Karpas-422 (cell line): ENCODE measurements at places on chromosomes 4 and X. TPM values are rescaled to one million over a fixed set of nuclear protein-coding genes. Genes with fewer than 3 reads are reported as not detected.
A peak's percentile ranks its signal among the peaks of the same experiment; 100 is the strongest.

ASB9 gene
- total RNA-seq = not detected in 2 replicates

DNA sequence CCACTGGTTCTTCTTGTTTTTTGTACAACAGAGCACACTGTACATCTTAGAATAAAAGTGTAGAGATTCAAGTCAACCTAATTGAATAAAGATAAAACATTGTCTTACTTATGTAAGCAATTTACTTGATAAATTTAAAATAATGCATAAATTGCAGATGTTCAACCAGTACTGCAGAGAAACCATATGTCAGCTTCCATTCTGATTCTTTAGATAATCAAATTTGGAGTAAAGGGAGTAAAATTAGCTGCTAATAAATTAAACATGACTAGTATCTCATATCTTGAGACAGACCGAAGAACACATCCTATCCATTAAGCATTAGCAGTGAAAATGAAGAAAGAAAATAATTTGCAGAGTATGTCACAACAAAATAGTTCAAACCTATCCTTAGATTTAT is 261.2 kb downstream of the GASK1B start:
- no peak for DNase-seq
- H3K4me3 ChIP-seq = no peak overlapping the region
- no peaks in the 10 kb centered on the region for H3K36me3 ChIP-seq
- no peak overlapping the region for H3K27ac ChIP-seq
- H3K4me1 ChIP-seq = no peaks in the 10 kb centered on the region
- H3K27me3 ChIP-seq = no peaks in the 10 kb centered on the region

DNA sequence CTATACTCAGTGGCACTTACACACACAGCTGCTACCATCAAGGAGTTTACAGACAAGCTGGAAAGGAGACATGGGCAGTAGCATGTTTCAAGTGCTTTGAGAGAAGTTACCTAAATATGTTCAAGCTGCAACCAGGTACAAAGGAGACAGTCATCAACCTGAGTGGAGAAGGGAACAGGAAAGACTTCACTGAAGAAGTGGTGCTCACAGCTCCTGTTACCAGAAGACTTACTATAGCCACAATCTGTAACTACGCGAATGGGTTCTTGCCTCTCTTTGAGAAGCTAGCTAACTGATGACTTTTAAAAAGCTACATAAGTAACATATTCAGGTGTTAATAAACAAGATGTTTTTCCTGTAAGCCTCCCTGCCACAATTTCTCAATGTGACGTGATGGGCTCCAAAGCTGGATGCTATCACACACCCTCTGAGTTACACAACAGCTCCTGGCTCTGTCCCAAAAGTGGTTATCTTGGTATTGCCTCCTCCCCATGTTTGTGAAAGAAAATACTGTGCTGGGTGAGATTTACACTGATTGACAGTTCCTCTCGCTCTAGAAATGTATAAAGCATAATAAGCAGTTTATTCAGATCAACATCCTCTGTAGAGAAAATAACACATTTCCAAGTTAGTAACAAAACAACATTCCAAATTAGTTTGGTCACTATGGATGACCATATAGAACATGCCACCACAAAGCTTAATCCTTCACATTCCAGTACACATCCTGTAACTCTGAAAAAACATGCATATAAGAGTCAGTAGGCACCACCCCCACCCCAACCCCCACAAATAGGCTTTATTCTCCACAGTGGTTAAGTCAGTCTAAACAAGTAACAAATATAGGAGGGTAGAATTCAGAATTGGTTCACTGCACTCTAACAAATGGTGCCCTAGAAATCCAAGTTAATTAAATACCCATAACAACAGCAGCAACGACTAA is 81.8 kb downstream of the FRYL start:
- H3K27ac ChIP-seq = no peak overlapping the region
- H3K4me3 ChIP-seq = no peak overlapping the region
- H3K36me3 ChIP-seq = no peaks in the 10 kb centered on the region
- H3K27me3 ChIP-seq = no peaks in the 10 kb centered on the region
- DNase-seq = no peak

FANCB gene
- total RNA-seq = 10.0 and 22.4 TPM in 2 replicates

CYLC1 gene
- total RNA-seq = not detected in 2 replicates

DNA sequence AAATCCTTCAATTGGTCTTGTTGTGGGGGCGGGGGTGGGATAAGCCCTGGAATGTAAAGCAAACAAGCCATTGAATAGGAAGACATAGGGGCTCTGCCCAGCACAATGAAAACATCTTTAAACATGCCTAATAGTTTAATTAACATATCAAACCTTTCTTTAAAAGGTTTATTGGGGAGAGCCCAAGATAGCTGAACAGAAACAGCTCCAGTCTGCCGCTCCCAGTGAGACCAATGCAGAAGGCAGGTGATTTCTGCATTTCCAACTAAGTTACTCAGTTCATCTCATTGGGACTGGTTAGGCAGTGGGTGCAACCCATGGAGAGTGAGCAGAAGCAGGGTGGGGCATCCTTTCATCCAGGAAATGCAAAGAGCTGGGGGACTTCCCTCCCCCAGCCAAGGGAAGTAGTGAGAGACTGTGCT is 327.2 kb upstream of the CNKSR2 start:
- H3K27ac ChIP-seq = no peak overlapping the region
- DNase-seq = no peak
- H3K4me1 ChIP-seq = no peaks in the 10 kb centered on the region
- H3K27me3 ChIP-seq = no peaks in the 10 kb centered on the region
- no peaks in the 10 kb centered on the region for H3K36me3 ChIP-seq

PAGE5 gene
- total RNA-seq = not detected in 2 replicates

GRCh38 chr4:10066670-10067651 is 45.7 kb upstream of the SLC2A9 start:
- no peak for DNase-seq
- H3K4me1 ChIP-seq = no peaks in the 10 kb centered on the region
- no peaks in the 10 kb centered on the region for H3K27me3 ChIP-seq
- no peak overlapping the region for H3K27ac ChIP-seq
- no peaks in the 10 kb centered on the region; the same call in 1 of the 2 replicates for H3K36me3 ChIP-seq
- H3K4me3 ChIP-seq = no peak overlapping the region

- peak overlapping the region; percentile 91 for H3K27ac ChIP-seq
- peak; percentile 54 for DNase-seq
- H3K27me3 ChIP-seq = no peaks in the 10 kb centered on the region
- peaks cover 62% of the 10 kb centered on the region for H3K4me1 ChIP-seq
Observed at GRCh38 chr4:165328708-165329107, 1.2 kb downstream of the MSMO1 start.

DNA sequence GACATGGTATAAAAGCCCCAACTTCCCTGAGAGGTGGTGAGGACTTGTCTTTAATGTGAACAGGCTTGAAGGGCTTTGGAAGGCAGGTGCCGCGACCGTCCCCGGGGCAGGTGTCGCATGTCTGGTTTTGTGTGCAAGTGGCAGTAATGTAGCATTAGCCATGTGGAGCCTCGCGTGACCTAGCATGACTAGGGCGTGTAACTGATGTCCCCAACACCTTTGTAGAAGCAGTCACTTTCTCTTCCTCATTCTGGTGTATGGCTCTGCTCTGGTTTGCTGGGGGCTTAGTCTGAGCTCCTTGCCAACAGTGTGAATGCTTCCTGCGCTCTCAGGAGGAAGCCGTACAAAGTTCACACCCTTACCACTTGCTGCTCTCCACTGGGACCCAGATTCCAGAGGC is 145.7 kb downstream of the AMMECR1 start:
- DNase-seq = peak; percentile 53
- no peaks in the 10 kb centered on the region for H3K36me3 ChIP-seq
- no peak overlapping the region for H3K4me3 ChIP-seq

- no peak overlapping the region for H3K4me3 ChIP-seq
- no peak for DNase-seq
- no peak overlapping the region for H3K27ac ChIP-seq
Observed at GRCh38 chr4:25986807-25987206, 72.8 kb downstream of the SMIM20 start.

DNA sequence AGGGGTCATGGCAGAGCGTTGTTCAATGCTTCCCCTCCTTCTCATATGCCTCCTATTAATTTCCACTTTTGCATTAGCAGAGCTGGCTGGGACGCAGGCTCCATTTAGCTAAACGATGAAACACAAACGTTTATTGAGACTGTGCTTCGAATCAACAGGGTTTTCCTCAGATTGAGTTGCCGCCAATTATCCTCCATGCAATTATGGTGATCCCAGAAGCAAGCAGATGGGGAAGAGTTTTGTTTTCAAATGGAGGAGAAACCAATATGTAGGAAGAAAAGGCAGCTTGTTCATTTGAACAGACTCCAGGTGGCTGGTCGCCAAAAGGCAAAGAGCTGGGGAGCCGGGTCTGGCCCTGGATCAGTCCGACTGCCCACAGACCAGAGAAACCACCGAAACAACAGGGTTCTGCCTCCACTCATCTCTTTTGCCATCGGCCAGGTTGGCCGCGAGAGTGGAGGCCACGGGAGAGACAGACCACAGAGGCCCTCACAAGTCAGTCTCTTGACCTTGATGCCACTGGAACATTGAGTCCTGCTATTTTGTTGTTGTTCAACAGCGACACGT is 184.8 kb downstream of the GBA3 start:
- H3K27ac ChIP-seq = no peak overlapping the region
- no peak for DNase-seq
- H3K4me1 ChIP-seq = no peaks in the 10 kb centered on the region

DNA sequence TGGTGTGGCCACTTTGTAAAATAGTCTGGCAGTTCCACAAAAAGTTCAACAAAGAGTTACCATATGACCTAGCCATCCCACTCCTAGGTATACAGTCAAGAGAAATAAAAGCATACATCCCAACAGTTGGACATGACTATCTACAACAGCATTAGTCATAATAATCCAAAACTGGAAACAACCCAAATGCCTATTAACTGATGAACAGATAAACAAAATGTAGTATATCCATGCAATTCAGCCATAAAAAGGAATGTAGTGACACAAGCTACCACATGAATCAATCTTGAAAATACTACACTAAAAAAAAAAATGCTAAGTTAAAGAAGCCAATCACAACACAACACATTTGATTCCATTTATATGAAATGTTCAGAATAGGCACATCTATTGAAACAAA is 16.1 kb downstream of the MED14 start:
- H3K4me3 ChIP-seq = no peak overlapping the region
- H3K4me1 ChIP-seq = no peaks in the 10 kb centered on the region
- no peak overlapping the region for H3K27ac ChIP-seq
- no peak for DNase-seq

- H3K27ac ChIP-seq = no peak overlapping the region
- no peaks in the 10 kb centered on the region for H3K4me1 ChIP-seq
- H3K4me3 ChIP-seq = no peak overlapping the region
- no peaks in the 10 kb centered on the region for H3K36me3 ChIP-seq
Observed at GRCh38 chr4:94354474-94354896, 11.8 kb upstream of the HPGDS start.

TCEAL9 gene
- 13.2 and 18.8 TPM in 2 replicates for total RNA-seq

GRCh38 chrX:29024871-29025270 is 437.6 kb downstream of the IL1RAPL1 start:
- DNase-seq = no peak
- H3K4me3 ChIP-seq = no peak overlapping the region
- no peaks in the 10 kb centered on the region for H3K36me3 ChIP-seq
- no peaks in the 10 kb centered on the region for H3K27me3 ChIP-seq
- H3K27ac ChIP-seq = no peak overlapping the region
- no peaks in the 10 kb centered on the region for H3K4me1 ChIP-seq

DNA sequence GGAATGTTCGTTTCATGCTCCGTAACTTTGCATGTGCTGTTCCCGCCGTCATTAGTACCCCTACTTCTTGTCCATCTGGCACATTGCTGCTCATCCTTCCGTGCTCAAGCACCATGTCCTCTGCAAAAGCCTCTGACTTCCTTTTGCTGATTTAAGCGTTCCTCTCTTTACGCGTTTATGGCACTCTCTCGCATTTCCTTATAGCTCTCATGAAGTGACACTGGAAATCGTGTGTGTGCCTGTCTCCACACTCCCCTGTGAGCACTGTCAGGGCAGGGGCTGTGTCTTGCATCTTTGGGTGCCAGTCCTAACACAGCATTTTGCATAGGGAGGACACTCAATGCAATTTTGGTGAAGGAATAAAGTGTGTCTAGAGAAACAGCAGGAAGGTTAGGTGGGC is 210.6 kb upstream of the FAT1 start:
- H3K4me3 ChIP-seq = no peak overlapping the region
- peaks cover 6% of the 10 kb centered on the region for H3K4me1 ChIP-seq
- no peak overlapping the region for H3K27ac ChIP-seq
- H3K27me3 ChIP-seq = no peaks in the 10 kb centered on the region
- H3K36me3 ChIP-seq = no peaks in the 10 kb centered on the region
